ENCODE measurements at places on chromosomes 3 and 15.

DNA sequence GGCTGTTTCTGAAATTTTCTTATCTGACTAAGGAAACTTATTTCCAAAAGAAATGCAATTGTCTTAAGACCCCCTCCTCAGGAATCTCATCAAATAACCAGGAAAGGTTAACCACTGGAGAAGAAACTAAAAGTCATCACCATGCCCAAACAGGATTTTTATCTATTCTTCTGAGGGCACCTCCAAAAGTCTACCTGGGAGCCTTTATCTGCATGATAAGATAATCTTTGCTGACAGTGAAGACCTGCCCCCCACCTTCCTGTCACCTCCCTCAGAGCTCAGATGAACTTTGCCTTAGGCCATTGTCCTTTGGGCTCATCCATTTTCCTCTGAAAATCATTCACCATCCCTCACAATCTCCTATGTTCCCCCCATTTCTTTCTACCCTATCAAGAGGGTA lies 137.3 kb upstream of the SMAD3 start:
- H3K27ac ChIP-seq = no peak overlapping the region
- H3K27me3 ChIP-seq = no peaks in the 10 kb centered on the region
- H3K36me3 ChIP-seq = no peaks in the 10 kb centered on the region
- no peak for DNase-seq
- H3K4me3 ChIP-seq = no peak overlapping the region

GRCh38 chr15:41955807-41956525 lies 16.4 kb downstream of the EHD4 start:
- H3K27me3 ChIP-seq = no peaks in the 10 kb centered on the region
- no peak overlapping the region for H3K27ac ChIP-seq
- DNase-seq = peak; percentile 52
- H3K4me1 ChIP-seq = no peaks in the 10 kb centered on the region
- H3K36me3 ChIP-seq = peaks cover 27% of the 10 kb centered on the region
- no peak overlapping the region for H3K4me3 ChIP-seq

- H3K36me3 ChIP-seq = peaks cover 39% of the 10 kb centered on the region
- no peak overlapping the region for H3K4me3 ChIP-seq
- H3K27ac ChIP-seq = no peak overlapping the region
Observed at GRCh38 chr3:49279376-49279775, 2.3 kb upstream of the C3orf62 start.

DNA sequence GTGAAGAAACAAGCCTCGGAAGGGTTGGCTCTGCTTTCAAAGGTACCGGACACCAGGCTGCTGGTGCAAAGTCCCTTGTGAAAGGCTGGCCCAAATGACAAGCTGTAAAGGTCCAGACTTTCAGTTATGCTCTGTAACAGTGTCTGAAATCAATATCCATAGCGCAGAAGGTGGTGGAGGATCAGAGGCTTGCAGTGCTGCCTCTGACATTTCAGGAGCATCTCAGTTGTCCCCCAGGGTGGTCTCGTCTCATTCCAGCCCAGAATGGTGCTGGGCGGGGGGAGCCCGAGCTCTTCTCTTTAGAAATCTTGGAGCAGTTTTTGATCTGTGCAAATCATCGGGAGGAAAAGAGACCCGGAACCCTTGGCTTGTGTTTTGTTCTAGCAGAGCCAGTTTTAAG lies 402.3 kb upstream of the RGMA start:
- H3K4me3 ChIP-seq = no peak overlapping the region
- H3K36me3 ChIP-seq = no peaks in the 10 kb centered on the region
- no peaks in the 10 kb centered on the region for H3K27me3 ChIP-seq
- no peak for DNase-seq

DNA sequence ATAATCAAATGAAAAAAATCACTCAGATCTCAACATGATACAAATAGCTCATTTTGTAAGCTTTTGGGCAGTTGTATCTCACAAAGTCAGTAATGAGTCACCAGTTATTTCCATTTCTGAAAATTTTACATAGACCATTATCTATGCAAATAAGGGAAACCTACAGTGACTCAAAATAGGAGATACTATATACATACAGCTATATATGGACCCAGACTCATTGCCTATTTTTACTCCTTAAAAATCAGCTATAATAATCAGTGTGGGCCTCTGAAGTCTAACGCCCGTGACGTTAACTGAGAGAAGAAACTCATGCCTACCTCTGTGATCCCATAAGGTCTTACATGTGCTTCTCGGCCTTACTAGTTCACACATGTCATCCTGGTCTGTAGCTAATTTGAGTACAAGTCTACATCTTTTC lies 31.6 kb downstream of the LRIG1 start:
- H3K4me3 ChIP-seq = no peak overlapping the region
- H3K27ac ChIP-seq = no peak overlapping the region
- no peaks in the 10 kb centered on the region for H3K27me3 ChIP-seq
- DNase-seq = no peak

DNA sequence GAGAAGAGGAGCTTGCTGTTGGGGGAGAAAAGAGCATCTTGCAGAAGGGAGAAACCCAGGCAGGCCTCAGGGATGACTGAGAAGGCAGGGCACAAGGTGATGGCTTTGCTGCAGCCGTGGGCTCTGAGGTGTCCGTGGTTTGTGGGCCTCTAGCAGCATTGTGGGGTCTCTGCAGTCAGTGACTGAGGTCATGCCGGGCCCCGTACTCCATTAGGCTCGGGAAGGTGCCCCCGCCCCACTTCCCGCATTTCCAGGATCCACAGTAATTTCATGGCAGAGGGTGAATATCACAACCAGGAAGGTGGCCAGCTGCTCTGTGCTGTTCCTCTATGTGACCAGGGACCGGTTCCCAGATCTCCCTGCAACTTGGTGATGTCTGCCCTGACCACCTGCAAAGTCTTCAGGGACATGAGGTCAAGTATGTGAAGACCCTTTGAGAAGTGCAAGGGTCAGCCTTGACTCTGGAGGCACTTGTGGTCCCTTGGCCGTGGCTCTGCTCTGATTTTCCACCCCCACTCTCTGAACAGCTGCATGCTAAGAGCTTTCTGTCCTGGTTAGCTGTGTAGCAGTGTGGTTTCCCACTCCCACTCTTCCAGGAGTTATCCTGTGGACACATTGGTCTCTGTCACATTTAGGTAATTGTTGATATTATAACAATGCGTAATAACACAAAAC lies 3.6 kb downstream of the KLF13 start:
- no peaks in the 10 kb centered on the region for H3K27me3 ChIP-seq
- H3K36me3 ChIP-seq = 0 out of 2 replicates have a peak, but pooled peaks cover 2% of the 10 kb centered on the region
- DNase-seq = no peak
- H3K4me1 ChIP-seq = peaks cover 4% of the 10 kb centered on the region
- H3K4me3 ChIP-seq = peak overlapping the region; percentile 63

- no peak overlapping the region for H3K27ac ChIP-seq
- no peak overlapping the region for H3K4me3 ChIP-seq
- no peaks in the 10 kb centered on the region for H3K36me3 ChIP-seq
- peaks cover 17% of the 10 kb centered on the region for H3K4me1 ChIP-seq
- peaks cover 12% of the 10 kb centered on the region for H3K27me3 ChIP-seq
Observed at GRCh38 chr3:125052624-125053303, 3.0 kb downstream of the HEG1 start.

DNA sequence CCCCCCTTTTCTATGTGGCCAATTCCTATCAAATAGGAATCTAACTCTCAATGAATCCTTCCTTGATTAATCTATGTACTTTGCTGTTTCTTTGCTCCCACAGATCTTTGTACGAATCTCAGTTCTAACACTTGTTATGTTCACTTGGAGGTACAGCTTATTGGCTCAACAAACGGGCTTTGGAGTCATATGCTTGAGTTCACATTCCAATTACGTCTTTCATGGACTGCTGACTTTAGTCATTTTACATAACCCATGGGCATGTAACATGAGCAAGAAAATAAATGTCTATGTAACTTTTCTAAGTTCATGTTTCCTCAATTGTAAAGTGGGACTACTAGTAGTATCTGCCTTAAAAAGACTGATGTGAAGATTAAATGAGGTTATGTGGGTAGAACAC lies 123.2 kb upstream of the TBC1D5 start:
- H3K4me1 ChIP-seq = no peaks in the 10 kb centered on the region
- H3K4me3 ChIP-seq = no peak overlapping the region
- H3K27me3 ChIP-seq = no peaks in the 10 kb centered on the region
- H3K36me3 ChIP-seq = peaks cover 28% of the 10 kb centered on the region
- DNase-seq = no peak

- no peaks in the 10 kb centered on the region for H3K27me3 ChIP-seq
- H3K36me3 ChIP-seq = peaks cover 35% of the 10 kb centered on the region
- no peak overlapping the region for H3K27ac ChIP-seq
- DNase-seq = no peak
- no peak overlapping the region for H3K4me3 ChIP-seq
Observed at GRCh38 chr3:32483772-32484171, 18.9 kb downstream of the CMTM6 start.

DNA sequence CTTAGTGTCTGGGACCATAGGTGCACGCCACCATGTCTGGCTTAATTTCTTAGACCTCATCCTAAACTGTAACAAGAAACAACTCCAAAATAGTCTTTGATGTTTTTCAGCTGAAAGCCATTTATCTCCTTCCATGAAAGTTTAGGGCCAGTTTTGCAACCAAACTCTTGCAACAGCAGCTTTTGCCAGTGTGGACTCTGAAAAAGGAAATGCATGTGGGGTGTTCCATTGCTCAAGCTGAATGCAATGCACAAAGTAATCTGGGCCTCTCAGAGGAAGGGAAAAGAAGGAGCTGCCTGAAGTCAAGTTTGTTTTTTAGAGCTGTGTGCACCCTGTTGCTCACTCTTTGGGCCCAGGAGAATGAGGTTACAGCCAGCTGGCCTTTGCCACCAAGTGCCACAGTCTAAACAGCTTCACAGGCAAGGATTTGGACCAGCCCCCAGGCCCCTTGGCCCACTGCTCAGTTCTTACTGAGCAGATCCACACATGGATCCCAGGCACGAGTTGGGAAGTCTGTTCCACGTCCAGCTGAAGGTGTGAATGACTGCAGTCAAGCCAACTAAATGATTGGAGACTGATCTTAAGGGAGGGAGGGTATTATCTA lies 212.3 kb upstream of the LRRFIP2 start:
- DNase-seq = no peak
- H3K4me3 ChIP-seq = no peak overlapping the region
- no peak overlapping the region for H3K27ac ChIP-seq
- H3K4me1 ChIP-seq = no peaks in the 10 kb centered on the region
- no peaks in the 10 kb centered on the region for H3K27me3 ChIP-seq

GRCh38 chr3:107661447-107662123 lies 138.8 kb downstream of the BBX start:
- DNase-seq = no peak
- peaks cover 2% of the 10 kb centered on the region for H3K4me1 ChIP-seq
- no peak overlapping the region for H3K27ac ChIP-seq
- H3K4me3 ChIP-seq = no peak overlapping the region
- no peaks in the 10 kb centered on the region for H3K27me3 ChIP-seq
- no peaks in the 10 kb centered on the region for H3K36me3 ChIP-seq
